ENCODE measurements at places on chromosomes 1 and 21.

- peak overlapping the region; percentile 81 for H3K27ac ChIP-seq
- H3K4me1 ChIP-seq = peaks cover 49% of the 10 kb centered on the region
- H3K36me3 ChIP-seq = peaks cover 26% of the 10 kb centered on the region
- H3K4me3 ChIP-seq = peak overlapping the region; percentile 72
Measured at GRCh38 chr1:155254228-155254713, 1.0 kb downstream of the ENTREP3 start.

DNA sequence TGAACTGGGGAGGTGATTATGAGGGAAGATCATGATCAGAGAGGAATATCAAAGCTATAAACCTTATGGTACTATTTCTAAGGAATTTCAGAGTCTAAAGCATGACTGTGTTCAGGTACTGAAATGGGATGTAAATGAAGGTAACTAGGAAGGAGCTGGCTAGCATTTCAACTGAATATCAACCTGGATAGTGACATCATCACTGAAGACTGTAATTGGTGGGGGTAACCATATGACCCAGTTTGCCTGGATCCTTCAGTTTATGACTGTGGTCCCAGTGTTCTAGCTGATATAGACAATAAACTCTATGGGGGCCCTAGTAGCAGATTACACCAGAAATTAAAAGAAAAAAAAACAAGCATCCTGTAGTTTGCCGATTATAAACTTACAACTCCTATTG, 120.8 kb downstream of the APP start:
- H3K27me3 ChIP-seq = no peaks in the 10 kb centered on the region
- H3K4me1 ChIP-seq = no peaks in the 10 kb centered on the region
- no peak overlapping the region for H3K27ac ChIP-seq
- H3K4me3 ChIP-seq = no peak overlapping the region
- no peak for ATAC-seq

DNA sequence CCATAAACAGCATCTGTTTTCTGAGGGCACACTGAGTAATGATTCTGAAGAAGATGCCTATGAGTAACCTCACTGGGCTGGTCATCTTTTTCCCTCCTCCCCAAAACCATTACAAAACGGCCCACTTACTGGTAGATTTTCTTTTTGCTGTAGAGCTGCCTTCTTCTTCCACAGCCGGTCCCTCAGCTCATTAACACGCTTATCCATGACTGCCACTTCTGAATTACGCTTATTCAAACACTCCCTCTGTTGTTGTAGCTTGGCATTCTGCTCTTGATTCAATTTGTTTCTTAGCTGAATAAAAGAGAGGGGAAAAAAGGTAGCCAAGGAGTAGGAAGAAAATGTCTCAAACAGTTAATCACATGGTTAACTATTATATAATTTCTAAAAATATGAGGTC, 43.1 kb downstream of the TP53BP2 start:
- H3K4me1 ChIP-seq = no peaks in the 10 kb centered on the region
- no peaks in the 10 kb centered on the region for H3K27me3 ChIP-seq
- no peak overlapping the region for H3K4me3 ChIP-seq
- H3K36me3 ChIP-seq = peaks cover 82% of the 10 kb centered on the region
- ATAC-seq = no peak

- peak; percentile 44 for ATAC-seq
- no peaks in the 10 kb centered on the region for H3K27me3 ChIP-seq
- no peak overlapping the region for H3K27ac ChIP-seq
- peaks cover 23% of the 10 kb centered on the region for H3K36me3 ChIP-seq
- H3K4me3 ChIP-seq = peak overlapping the region; percentile 3
Measured at GRCh38 chr1:232952514-232953499, 2.4 kb downstream of the NTPCR start.

DNA sequence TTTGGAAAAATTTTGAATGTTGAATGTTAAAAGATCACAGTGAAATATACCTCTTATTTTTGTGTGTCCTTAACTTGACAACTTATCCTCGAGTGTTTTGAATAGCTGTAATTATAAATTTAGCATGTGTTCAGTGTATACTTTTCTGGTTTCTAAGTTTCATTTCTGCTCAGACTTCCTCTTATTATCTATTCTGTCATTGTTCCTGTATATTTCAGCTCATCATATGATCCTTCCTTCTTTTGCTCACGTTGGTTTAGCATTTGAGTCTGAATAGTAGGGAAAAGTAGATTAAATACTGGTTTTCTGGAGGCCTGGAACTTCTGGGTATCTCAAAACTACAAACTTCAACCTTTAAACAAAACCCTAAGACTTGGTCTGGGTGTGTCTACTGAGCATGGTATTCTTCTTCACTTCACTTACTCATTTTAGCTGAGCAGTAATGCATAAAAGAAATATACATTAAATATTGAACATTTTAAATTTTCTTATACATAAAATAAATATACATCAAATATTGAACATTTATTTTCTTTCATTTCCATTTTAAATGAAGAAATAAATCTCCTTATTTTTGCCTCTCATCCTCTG, 3.3 kb upstream of the ATP6V1G3 start:
- H3K4me1 ChIP-seq = peaks cover 41% of the 10 kb centered on the region
- no peaks in the 10 kb centered on the region for H3K27me3 ChIP-seq
- H3K27ac ChIP-seq = peak overlapping the region; percentile 82
- H3K4me3 ChIP-seq = peak overlapping the region; percentile 55
- peak; percentile 83 for ATAC-seq

- no peaks in the 10 kb centered on the region for H3K36me3 ChIP-seq
- no peak overlapping the region for H3K27ac ChIP-seq
- H3K27me3 ChIP-seq = peaks cover 62% of the 10 kb centered on the region
- peaks cover 18% of the 10 kb centered on the region for H3K4me1 ChIP-seq
- no peak for ATAC-seq
Measured at GRCh38 chr1:211135342-211135950, 1.5 kb upstream of the KCNH1 start.

DNA sequence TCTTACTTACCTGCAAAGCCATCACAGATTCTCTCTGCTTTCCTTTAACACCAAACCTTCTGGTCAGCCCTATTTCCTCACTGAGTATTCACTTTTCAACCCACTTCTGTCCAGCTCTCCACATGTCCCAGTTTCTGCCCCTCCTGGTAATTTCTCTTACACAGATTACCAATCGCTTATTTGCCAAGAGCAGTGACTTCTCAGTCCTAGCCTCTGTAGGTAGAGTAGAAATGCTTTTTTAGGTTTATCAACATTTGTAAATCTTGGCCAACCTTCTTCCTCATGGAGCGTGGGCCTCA, 33.6 kb upstream of the LRRC8C start:
- H3K4me1 ChIP-seq = peaks cover 13% of the 10 kb centered on the region
- no peak overlapping the region for H3K4me3 ChIP-seq
- ATAC-seq = no peak
- H3K27me3 ChIP-seq = no peaks in the 10 kb centered on the region

DNA sequence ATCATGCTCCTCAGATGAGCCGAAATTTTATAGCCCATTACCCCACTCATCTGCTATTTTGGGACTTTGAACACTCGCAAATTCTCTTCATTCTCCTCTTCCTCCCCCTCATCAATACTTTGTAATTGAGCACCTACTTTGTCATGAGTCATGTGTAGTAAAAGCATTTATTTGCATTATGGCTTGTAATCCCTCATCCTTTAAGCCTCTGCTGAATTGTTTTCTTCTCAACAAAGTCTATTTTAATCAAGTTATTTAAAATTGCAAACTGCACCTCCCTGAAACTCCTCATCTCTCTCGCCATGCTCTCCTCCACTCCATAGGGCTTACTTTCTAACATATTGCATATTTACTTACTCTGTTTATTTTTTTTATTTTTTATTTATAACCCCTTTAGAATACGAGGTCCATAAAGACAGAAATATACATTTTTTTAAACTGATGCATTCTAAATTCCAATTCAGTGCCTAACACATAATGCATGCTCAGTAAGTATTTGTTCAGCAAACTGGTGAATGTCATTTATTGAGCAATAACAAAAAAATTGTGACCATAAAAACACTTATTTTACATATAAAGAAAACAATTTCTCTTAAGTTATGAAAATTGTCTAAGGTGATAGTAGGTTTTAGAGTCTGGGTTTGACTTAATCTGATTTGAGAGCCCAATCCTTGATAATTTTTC, 161.7 kb downstream of the FASLG start:
- H3K4me3 ChIP-seq = no peak overlapping the region
- no peak for ATAC-seq

Data from stimulated activated memory B cell treated with anti-CD40 and anti-IgM and Interleukin-4, amounts not matched to agents 10 μg/mL and 1 μg/mL and 100 μg/mL, for 72 hours (primary cell).